SJCRH30 (cell line): ENCODE measurements at places on chromosomes 1 and 21. TPM values are rescaled to one million over a fixed set of nuclear protein-coding genes. Genes with fewer than 3 reads are reported as not detected.

Gene ZFP69B
- 6.2 and 8.2 TPM in 2 replicates for total RNA-seq

Gene ZNF124
- 74.6 and 78.6 TPM in 2 replicates for total RNA-seq

Gene LRRC71
- total RNA-seq: not detected in 2 replicates

Gene OR2L13
- not detected in 2 replicates for total RNA-seq

Gene LCE2B
- total RNA-seq: not detected in 2 replicates

Gene CNR2
- not detected in 2 replicates for total RNA-seq
